IMR-90 (cell line): ENCODE measurements at places on chromosomes 3 and 15.
A peak's percentile ranks its signal among the peaks of the same experiment; 100 is the strongest.

DNA sequence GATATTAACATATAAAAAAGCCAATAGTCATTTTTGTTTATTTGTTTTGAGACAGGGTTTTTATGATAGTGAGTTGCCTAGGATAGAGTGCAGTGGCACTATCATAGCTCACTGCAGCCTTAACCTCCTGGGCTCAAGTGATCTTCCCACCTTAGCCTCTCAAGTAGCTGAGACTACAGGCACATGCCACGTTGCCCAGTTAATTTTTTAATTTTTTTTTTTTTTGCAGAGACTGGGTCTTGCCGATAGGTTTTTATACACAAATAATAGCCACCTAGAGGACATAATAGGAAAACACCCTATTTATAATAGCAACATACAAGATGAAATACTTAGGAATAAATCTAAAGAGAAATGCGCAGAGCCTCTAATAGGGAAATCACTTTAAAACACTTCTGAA lies 13.3 kb downstream of the EIF3J start:
- H3K27ac ChIP-seq: no peak overlapping the region
- peaks cover 20% of the 10 kb centered on the region for H3K36me3 ChIP-seq
- H3K4me1 ChIP-seq: peaks cover 2% of the 10 kb centered on the region
- DNase-seq: peak; percentile 55

DNA sequence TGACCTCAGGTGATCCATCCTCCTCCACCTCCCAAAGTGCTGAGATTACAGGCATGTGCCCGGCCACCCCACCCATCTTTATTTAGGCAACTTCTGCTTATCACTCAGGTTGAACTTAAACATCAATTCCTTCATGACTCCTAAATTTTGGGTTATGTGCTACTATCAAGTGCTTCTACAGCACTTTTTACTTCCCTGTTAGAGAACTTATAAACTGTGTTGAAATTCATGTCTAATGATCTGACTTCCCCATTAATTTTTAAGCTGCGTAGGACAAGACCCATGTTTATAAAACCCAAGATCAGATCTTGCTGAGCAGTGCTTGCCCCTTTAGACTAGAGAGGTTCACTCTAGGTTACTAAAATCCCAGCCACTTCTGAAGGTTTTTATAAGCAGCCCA lies 266.2 kb upstream of the TPRG1 start:
- no peak for DNase-seq
- no peaks in the 10 kb centered on the region for H3K27me3 ChIP-seq
- peaks cover 18% of the 10 kb centered on the region for H3K4me1 ChIP-seq
- H3K27ac ChIP-seq: no peak overlapping the region

- H3K36me3 ChIP-seq: no peaks in the 10 kb centered on the region
- no peak overlapping the region for H3K4me3 ChIP-seq
- no peaks in the 10 kb centered on the region for H3K4me1 ChIP-seq
- H3K27me3 ChIP-seq: peaks cover 3% of the 10 kb centered on the region
- DNase-seq: no peak
These were observed 36.7 kb upstream of the ZNF710 start for GRCh38 chr15:89964232-89964954.

GRCh38 chr3:8519156-8519555 lies 17.5 kb downstream of the LMCD1 start:
- no peak overlapping the region; the same call in 1 of the 2 replicates for H3K27ac ChIP-seq
- no peaks in the 10 kb centered on the region for H3K27me3 ChIP-seq
- DNase-seq: peak; percentile 90
- peaks cover 5% of the 10 kb centered on the region for H3K36me3 ChIP-seq
- H3K4me1 ChIP-seq: peaks cover 20% of the 10 kb centered on the region
- H3K4me3 ChIP-seq: no peak overlapping the region

DNA sequence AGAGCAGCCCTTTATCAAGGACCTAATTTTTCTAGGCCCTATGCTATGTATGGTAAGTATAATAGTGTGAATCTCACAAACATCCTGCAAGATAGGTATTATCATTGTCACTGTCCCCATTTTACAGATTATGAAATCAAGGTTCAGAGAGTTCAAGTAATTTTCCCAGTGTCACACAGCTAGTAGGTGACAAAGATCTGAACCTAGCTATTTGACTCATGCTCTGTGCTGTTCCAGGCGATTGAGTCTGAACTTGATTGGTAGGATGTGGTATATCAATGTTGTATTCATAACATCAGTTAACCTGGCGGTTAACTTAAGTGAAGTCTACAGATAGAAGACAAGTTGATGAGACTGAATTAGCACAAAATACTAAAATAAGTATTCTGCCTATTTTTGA lies 229.9 kb downstream of the CHST2 start:
- H3K4me1 ChIP-seq: no peaks in the 10 kb centered on the region
- H3K27me3 ChIP-seq: no peaks in the 10 kb centered on the region
- no peak overlapping the region for H3K4me3 ChIP-seq

DNA sequence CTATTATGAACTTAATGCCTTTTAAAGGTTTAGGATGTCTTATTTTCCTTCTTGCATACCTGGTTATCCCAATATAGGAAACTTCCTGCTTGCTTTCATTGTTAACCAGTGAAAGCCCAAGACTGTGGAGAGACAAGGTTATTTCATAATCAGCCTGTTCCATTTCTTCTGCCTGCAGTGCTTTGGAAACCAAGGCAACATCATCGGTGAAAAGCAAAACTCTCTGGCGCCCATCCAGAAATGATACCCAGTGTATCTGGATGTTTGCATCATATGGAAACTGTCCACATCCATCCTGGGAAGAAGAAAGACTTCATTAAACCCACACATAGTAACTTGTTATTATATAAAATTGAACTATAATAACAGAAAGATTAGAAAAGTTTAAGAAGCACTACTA lies 170.1 kb downstream of the VPS13C start:
- 0 out of 2 replicates have a peak, but pooled peaks cover 2% of the 10 kb centered on the region for H3K36me3 ChIP-seq
- DNase-seq: no peak
- no peaks in the 10 kb centered on the region for H3K4me1 ChIP-seq
- no peaks in the 10 kb centered on the region for H3K27me3 ChIP-seq
- no peak overlapping the region for H3K4me3 ChIP-seq
- no peak overlapping the region for H3K27ac ChIP-seq

- no peaks in the 10 kb centered on the region for H3K36me3 ChIP-seq
- no peaks in the 10 kb centered on the region for H3K27me3 ChIP-seq
- H3K4me1 ChIP-seq: no peaks in the 10 kb centered on the region
- no peak overlapping the region for H3K4me3 ChIP-seq
- no peak for DNase-seq
These were observed 30.9 kb downstream of the KAT2B start for GRCh38 chr3:20071175-20071574.

DNA sequence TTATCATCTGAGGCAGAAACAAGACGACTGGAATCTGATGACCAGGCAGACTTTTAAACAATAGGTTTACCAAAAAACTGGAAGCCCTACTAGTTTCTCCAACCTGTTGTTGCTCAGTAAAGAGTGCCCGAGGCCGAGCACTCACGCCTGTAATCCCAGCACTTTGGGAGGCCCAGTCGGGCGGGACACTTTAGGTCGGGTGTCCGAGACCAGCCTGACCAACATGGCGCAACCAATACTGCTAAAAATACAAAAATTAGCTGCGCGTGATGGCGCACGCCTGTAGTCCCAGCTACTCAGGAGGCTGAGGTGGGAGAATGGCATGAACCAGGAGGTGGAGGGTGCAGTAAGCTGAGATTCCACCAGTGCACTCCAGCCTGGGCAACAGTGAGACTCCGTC lies 1.1 kb upstream of the WDR5B start:
- no peak for DNase-seq
- peaks cover 2% of the 10 kb centered on the region for H3K4me1 ChIP-seq
- peak overlapping the region; percentile 13; the same call in 1 of the 2 replicates for H3K27ac ChIP-seq

DNA sequence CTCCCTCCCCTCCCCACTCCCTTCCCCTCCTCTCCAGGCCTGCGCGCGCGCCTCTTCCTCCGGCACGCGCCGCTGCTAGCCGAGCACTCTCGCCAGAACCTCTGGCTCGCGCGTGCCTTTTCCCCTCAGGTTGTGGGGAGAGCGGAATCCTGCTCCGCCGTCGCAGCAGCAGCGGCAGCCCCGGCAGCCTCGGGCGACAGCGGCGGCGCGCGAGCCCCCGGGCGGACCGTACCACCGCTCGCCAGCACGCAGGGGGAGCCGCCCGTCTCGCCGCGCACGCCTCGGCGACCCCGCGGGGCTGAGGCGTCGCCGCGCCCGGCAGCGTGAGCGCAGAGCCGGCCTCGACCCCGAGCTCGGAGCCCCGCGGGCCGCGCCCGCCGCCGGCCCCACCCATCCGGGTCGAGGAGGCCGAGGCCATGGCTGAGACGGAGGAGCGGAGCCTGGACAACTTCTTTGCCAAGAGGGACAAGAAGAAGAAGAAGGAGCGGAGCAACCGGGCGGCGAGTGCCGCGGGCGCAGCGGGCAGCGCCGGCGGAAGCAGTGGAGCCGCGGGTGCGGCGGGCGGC lies at the start of gene CDV3:
CDV3 (plus strand) TSS at position 58 of the 566 bp plus-strand sequence; CDS start at position 417, 359 bp downstream.
- H3K27me3 ChIP-seq: no peaks in the 10 kb centered on the region
- peak within 1 kb of the TSS; percentile 89 for H3K27ac ChIP-seq
- no peak for DNase-seq
- peak within 1 kb of the TSS; percentile 75 for H3K4me3 ChIP-seq
- peaks cover 14% of the 10 kb centered on the region for H3K4me1 ChIP-seq

DNA sequence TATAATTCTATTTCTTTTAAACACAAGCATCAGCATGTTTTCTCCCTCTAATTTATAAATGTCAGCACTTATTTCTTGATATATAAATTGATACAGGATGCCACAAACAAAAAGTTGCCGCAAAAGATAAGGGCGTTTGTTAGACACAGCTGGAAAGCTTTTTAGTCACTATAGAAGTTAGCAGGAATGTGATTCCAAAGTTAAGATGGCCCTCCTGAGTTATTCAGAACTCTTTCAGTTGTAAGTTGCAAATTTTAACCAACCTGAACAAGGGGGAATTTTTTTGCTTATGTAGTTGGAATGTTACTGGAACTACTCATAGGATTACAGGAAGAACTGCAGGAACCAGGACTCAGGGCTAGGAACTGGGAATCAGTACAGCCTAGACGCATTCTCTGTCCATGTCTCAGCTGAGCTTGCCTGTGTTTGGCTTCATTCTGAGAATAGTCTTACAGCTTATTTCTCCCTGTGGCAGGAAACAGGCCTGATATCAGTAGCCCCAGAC lies 166.3 kb downstream of the VGLL4 start:
- DNase-seq: peak; percentile 96
- peak overlapping the region; percentile 90; the same call in 1 of the 2 replicates for H3K27ac ChIP-seq
- no peaks in the 10 kb centered on the region for H3K27me3 ChIP-seq

- H3K27ac ChIP-seq: no peak overlapping the region
- no peaks in the 10 kb centered on the region for H3K36me3 ChIP-seq
- no peaks in the 10 kb centered on the region for H3K4me1 ChIP-seq
- H3K4me3 ChIP-seq: no peak overlapping the region
- H3K27me3 ChIP-seq: peaks cover 57% of the 10 kb centered on the region
- no peak for DNase-seq
These were observed 241.1 kb upstream of the TOPAZ1 start for GRCh38 chr3:44000586-44000985.

DNA sequence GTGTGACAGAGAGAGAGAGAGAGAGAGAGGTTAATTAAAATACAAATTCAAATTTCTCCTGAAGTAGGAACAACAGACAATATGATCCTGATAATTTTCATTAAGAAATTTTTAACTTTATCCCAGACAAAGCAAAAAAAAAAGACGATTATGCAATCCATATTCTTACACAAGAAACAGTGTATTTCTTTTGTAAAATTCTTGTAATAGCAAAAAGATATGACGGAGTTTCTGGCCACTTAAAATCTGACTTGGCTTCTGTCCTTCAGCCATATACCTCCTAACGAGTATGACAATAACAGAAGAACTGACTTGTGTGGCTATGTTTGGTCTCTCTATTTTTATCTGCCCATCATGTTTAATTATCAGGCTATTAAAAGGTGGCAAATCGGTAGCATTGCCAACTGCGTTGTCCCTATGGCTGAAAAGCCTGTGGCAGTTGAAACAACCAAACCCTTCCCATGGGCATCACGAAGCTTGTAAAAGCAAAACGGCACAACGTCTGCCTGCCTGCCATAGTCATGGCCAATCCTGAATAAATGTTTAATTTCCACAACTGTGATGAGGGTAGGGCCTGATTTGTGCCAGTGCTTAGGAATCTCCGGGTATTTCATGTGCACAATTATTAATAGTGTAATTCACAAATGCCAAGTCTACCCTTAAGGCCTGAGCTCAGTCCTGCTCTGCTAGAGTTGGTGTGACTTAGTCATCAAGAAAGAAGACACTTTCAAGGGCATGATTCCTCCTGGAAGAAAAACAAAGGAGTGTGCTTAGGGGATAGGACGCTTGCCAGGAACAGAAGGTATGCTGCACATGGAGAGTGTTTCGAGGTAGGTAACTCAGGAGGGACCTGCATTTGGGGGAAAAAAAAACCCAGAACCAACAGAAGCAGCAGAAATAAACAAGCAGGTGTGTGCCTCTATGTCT lies 1090.2 kb downstream of the FHIT start:
- no peaks in the 10 kb centered on the region for H3K27me3 ChIP-seq
- no peaks in the 10 kb centered on the region for H3K36me3 ChIP-seq
- DNase-seq: no peak
- H3K4me3 ChIP-seq: no peak overlapping the region
- H3K27ac ChIP-seq: no peak overlapping the region

DNA sequence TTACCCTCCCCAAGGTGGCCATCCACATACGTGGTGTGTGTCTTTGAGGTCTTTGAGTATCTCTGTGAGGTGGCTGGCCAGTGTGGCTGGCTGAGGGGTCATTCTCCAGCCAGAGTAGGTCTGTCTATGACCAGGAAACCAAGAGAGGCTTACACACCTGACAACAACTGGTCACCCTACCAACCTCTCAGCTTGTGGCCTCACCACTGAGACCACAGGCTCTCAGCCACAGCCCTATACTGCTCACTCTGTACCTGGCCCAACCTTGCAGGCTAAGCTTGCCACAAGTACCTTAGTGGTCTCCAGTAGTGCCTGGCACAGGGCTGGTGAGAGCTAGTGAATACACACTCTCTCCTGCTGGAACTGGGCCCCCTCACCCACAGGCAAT lies 5.1 kb downstream of the HEMK1 start:
- no peak for DNase-seq
- no peaks in the 10 kb centered on the region; the same call in 1 of the 2 replicates for H3K4me1 ChIP-seq
- no peaks in the 10 kb centered on the region for H3K27me3 ChIP-seq
- H3K36me3 ChIP-seq: peaks cover 38% of the 10 kb centered on the region; the same call in 1 of the 2 replicates

GRCh38 chr3:125214738-125215137 lies 2.2 kb upstream of the SLC12A8 start:
- H3K27ac ChIP-seq: no peak overlapping the region
- H3K4me3 ChIP-seq: no peak overlapping the region
- H3K36me3 ChIP-seq: no peaks in the 10 kb centered on the region

- H3K27ac ChIP-seq: no peak overlapping the region
- H3K4me1 ChIP-seq: peaks cover 4% of the 10 kb centered on the region
These were observed 9.0 kb upstream of the ZBED2 start for GRCh38 chr3:111604119-111604518.
